Liver (tissue), 10 donors: ENCODE measurements at places on chromosomes 13 and 19.

DNA sequence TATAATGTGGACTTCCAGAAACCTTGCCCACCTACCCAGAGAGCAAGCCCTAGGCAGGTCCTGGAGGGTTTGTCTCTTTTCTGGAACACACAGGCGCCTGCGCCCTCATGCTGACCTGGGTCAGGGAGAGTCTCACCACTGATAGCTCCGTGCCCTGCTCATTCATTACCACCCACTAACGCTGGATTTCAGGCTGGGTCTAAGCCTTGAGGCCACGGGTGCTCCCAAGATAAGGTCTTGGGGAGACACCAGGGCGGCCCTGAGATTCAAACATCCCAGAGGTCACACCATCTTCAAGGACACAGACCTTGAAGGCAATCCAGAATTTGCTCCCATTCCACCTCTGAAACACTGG, 5.1 kb downstream of the S1PR2 start:
- H3K4me1 ChIP-seq: peaks cover 9% of the 10 kb centered on the region
- no peaks in the 10 kb centered on the region for H3K27me3 ChIP-seq
- H3K36me3 ChIP-seq: peaks cover 3% of the 10 kb centered on the region

GRCh38 chr19:38229585-38230073, 5.6 kb upstream of the DPF1 start:
- H3K27me3 ChIP-seq: peaks cover 8% of the 10 kb centered on the region
- no peaks in the 10 kb centered on the region for H3K36me3 ChIP-seq
- no peak for DNase-seq

- H3K27me3 ChIP-seq: no peaks in the 10 kb centered on the region
- no peak for DNase-seq
- H3K4me1 ChIP-seq: no peaks in the 10 kb centered on the region
Measured at GRCh38 chr13:29771247-29771646, 79.2 kb downstream of the UBL3 start.

GRCh38 chr13:106488686-106489085, 46.8 kb downstream of the EFNB2 start:
- H3K4me1 ChIP-seq: no peaks in the 10 kb centered on the region
- H3K36me3 ChIP-seq: no peaks in the 10 kb centered on the region
- no peaks in the 10 kb centered on the region for H3K27me3 ChIP-seq
- H3K27ac ChIP-seq: no peak overlapping the region
- no peak overlapping the region for H3K4me3 ChIP-seq
- DNase-seq: no peak

DNA sequence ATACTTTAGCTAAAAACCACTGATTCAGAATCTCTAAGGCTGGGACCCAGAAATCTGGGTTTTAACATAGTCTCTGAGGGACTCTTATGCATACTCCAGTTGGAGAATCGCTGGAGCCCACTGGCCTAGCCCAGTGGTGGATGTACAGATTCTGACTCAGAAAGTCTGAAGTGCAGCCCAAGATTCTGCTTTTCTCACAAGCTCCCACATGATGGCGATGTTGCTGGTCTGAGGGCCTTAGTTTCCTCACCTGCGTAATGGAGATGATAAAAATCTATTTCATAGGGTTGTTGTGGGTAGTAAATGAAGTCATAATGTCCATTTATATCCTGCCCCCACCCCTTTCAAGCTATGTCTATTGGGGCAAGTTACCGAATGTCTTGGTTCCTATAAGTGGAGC, 7.7 kb upstream of the CDADC1 start:
- H3K4me1 ChIP-seq: peaks cover 7% of the 10 kb centered on the region
- H3K27me3 ChIP-seq: no peaks in the 10 kb centered on the region
- no peak overlapping the region for H3K27ac ChIP-seq
- H3K4me3 ChIP-seq: no peak overlapping the region
- DNase-seq: no peak

- no peaks in the 10 kb centered on the region for H3K27me3 ChIP-seq
- H3K4me3 ChIP-seq: no peak overlapping the region
- no peaks in the 10 kb centered on the region for H3K36me3 ChIP-seq
- peak overlapping the region; percentile 74 for H3K27ac ChIP-seq
- DNase-seq: peak; percentile 53
Measured at GRCh38 chr13:110506859-110507566, 54.5 kb downstream of the RAB20 start.

GRCh38 chr19:57830071-57830602, at the start of gene ZNF587B:
TSS of gene ZNF587B (plus strand) at chr19:57830299. CDS start at chr19:57830529, 230 bp downstream.
- peaks cover 2% of the 10 kb centered on the region for H3K4me1 ChIP-seq
- no peaks in the 10 kb centered on the region for H3K36me3 ChIP-seq
- peak within 1 kb of the TSS; percentile 79 for H3K27ac ChIP-seq
- no peaks in the 10 kb centered on the region for H3K27me3 ChIP-seq
- peak; percentile 82 for DNase-seq

GRCh38 chr13:105340061-105340606, 1195.3 kb downstream of the EFNB2 start:
- no peaks in the 10 kb centered on the region for H3K27me3 ChIP-seq
- H3K4me3 ChIP-seq: no peak overlapping the region
- H3K36me3 ChIP-seq: no peaks in the 10 kb centered on the region
- no peaks in the 10 kb centered on the region for H3K4me1 ChIP-seq
- no peak for DNase-seq

DNA sequence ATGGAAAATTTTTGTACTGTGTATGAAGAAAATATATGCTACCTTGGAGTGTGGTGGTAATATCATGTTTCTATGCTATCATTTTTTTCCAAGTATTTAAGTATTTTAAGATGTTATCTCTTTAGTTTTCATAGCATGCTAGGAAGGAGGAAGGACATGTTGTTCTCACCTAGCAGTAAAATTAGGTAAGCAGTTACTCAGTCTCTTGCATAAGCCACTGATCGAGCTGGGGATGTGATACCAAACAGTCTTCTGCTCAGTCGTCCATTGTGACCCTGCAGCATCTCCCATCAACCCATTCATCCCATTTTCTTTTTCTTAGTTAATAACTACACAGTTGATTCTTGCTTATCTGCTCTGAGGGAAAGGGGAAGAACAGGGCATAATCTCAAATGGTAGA, 130.6 kb downstream of the KLF5 start:
- DNase-seq: no peak
- H3K4me1 ChIP-seq: no peaks in the 10 kb centered on the region
- H3K27ac ChIP-seq: no peak overlapping the region
- no peaks in the 10 kb centered on the region for H3K27me3 ChIP-seq
- H3K4me3 ChIP-seq: no peak overlapping the region
- no peaks in the 10 kb centered on the region for H3K36me3 ChIP-seq

- no peak overlapping the region for H3K27ac ChIP-seq
- no peaks in the 10 kb centered on the region for H3K27me3 ChIP-seq
- no peak overlapping the region for H3K4me3 ChIP-seq
- DNase-seq: no peak
- H3K4me1 ChIP-seq: peaks cover 7% of the 10 kb centered on the region
- peaks cover 12% of the 10 kb centered on the region for H3K36me3 ChIP-seq
Measured at GRCh38 chr19:6247007-6247288, 32.8 kb downstream of the MLLT1 start.

GRCh38 chr19:33497131-33497777, 24.3 kb downstream of the PEPD start:
- H3K4me1 ChIP-seq: peaks cover 37% of the 10 kb centered on the region
- no peak for DNase-seq

GRCh38 chr13:94359875-94360274, 119.6 kb downstream of the DCT start:
- no peak overlapping the region for H3K27ac ChIP-seq
- H3K4me1 ChIP-seq: no peaks in the 10 kb centered on the region
- H3K4me3 ChIP-seq: no peak overlapping the region
- H3K36me3 ChIP-seq: no peaks in the 10 kb centered on the region

GRCh38 chr19:31560086-31561060, 211.1 kb upstream of the TSHZ3 start:
- H3K27ac ChIP-seq: no peak overlapping the region
- no peaks in the 10 kb centered on the region for H3K36me3 ChIP-seq
- H3K4me3 ChIP-seq: no peak overlapping the region
- H3K27me3 ChIP-seq: no peaks in the 10 kb centered on the region
- DNase-seq: no peak

DNA sequence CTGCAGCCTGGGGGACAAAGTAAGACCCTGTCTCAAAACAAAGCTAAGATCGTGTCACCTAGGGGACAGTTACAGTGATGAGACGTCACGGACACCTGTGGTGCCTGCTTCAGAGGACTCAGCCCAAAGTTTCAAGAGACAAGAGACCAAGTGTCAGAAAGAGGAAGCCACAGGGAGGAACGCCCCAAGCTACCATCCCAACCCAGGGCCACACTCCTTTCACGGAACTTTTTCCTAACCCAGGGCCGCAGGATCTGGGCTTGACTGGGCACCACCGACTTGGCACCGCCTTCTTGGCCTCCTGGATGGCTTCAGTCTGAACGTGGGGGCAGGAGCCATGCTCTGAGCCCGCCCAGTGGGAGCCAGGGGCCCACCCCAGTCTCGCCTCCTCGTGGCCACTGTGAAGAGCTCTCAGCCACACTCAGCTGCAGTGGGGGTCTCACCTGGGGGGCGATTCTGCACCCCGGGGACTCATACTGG, 8.5 kb downstream of the MOB3A start:
- DNase-seq: no peak
- H3K27ac ChIP-seq: peak overlapping the region; percentile 69
- no peaks in the 10 kb centered on the region for H3K27me3 ChIP-seq
- peaks cover 13% of the 10 kb centered on the region for H3K4me1 ChIP-seq
- H3K4me3 ChIP-seq: no peak overlapping the region

- peak within 1 kb of the TSS; percentile 92 for H3K27ac ChIP-seq
- H3K27me3 ChIP-seq: no peaks in the 10 kb centered on the region
- peak within 1 kb of the TSS; percentile 90 for H3K4me3 ChIP-seq
- H3K36me3 ChIP-seq: no peaks in the 10 kb centered on the region
- H3K4me1 ChIP-seq: peaks cover 4% of the 10 kb centered on the region
- peak; percentile 99 for DNase-seq
Measured at GRCh38 chr19:12064590-12065538, at the start of gene ZNF844. TSS of gene ZNF844 (plus strand) at chr19:12064731. CDS start at chr19:12064874, 143 bp downstream.

- H3K27ac ChIP-seq: no peak overlapping the region
- no peak for DNase-seq
- H3K4me3 ChIP-seq: no peak overlapping the region
- H3K36me3 ChIP-seq: peaks cover 80% of the 10 kb centered on the region
Measured at GRCh38 chr19:47499863-47500830, 14.7 kb downstream of the NAPA start.

- no peaks in the 10 kb centered on the region for H3K4me1 ChIP-seq
- no peak overlapping the region for H3K4me3 ChIP-seq
- H3K27ac ChIP-seq: no peak overlapping the region
- H3K27me3 ChIP-seq: no peaks in the 10 kb centered on the region
- no peaks in the 10 kb centered on the region for H3K36me3 ChIP-seq
- no peak for DNase-seq
Measured at GRCh38 chr19:5230730-5231555, 109.7 kb downstream of the PTPRS start.

GRCh38 chr19:17627161-17627560, 61.0 kb downstream of the UNC13A start:
- H3K36me3 ChIP-seq: no peaks in the 10 kb centered on the region
- no peaks in the 10 kb centered on the region for H3K27me3 ChIP-seq
- H3K4me1 ChIP-seq: no peaks in the 10 kb centered on the region
- no peak overlapping the region for H3K4me3 ChIP-seq

- no peaks in the 10 kb centered on the region for H3K27me3 ChIP-seq
- peaks cover 7% of the 10 kb centered on the region for H3K36me3 ChIP-seq
- no peaks in the 10 kb centered on the region for H3K4me1 ChIP-seq
- no peak for DNase-seq
Measured at GRCh38 chr19:5032101-5032967, 63.4 kb downstream of the KDM4B start.

GRCh38 chr13:48492470-48493065, 40.3 kb downstream of the RCBTB2 start:
- H3K27ac ChIP-seq: peak overlapping the region; percentile 77
- no peak overlapping the region for H3K4me3 ChIP-seq
- peaks cover 4% of the 10 kb centered on the region for H3K4me1 ChIP-seq
- peak; percentile 43 for DNase-seq
- H3K36me3 ChIP-seq: no peaks in the 10 kb centered on the region

- no peak for DNase-seq
- H3K4me3 ChIP-seq: no peak overlapping the region
- H3K27ac ChIP-seq: no peak overlapping the region
- H3K4me1 ChIP-seq: peaks cover 3% of the 10 kb centered on the region
Measured at GRCh38 chr13:21077788-21078353, 16.5 kb upstream of the LATS2 start.

DNA sequence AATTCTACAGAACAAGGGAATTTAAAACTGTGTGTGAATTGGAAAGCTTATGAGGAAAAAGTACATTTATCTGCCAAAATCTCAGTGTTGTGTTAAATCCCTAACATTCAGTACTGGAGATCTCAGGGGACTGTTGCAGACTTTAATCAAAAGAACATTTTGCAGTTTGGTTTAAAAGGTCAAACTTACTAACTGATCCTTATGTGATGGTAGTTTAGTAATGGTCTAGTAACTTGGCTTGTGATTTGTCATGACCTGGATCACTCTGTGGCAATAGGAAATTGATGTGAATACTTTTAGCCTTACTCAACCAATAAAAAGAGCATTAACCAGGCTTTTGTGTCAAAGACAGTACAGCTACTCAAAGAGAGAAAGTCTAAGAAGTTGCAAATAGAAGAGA, 862.1 kb upstream of the MIR17HG start:
- DNase-seq: no peak
- no peaks in the 10 kb centered on the region for H3K4me1 ChIP-seq
- no peak overlapping the region for H3K4me3 ChIP-seq
- H3K27ac ChIP-seq: no peak overlapping the region
- no peaks in the 10 kb centered on the region for H3K27me3 ChIP-seq

GRCh38 chr13:46638262-46638661, 85.3 kb downstream of the LRCH1 start:
- H3K4me1 ChIP-seq: peaks cover 11% of the 10 kb centered on the region
- no peaks in the 10 kb centered on the region for H3K27me3 ChIP-seq
- no peak overlapping the region for H3K4me3 ChIP-seq
- no peak for DNase-seq

- H3K27ac ChIP-seq: no peak overlapping the region
- H3K36me3 ChIP-seq: no peaks in the 10 kb centered on the region
- no peak for DNase-seq
- no peaks in the 10 kb centered on the region for H3K27me3 ChIP-seq
Measured at GRCh38 chr13:24276861-24277260, 32.5 kb upstream of the C1QTNF9 start.

- H3K27me3 ChIP-seq: no peaks in the 10 kb centered on the region
- H3K27ac ChIP-seq: no peak overlapping the region
- no peak for DNase-seq
- no peaks in the 10 kb centered on the region for H3K4me1 ChIP-seq
Measured at GRCh38 chr13:97459215-97459777, 25.3 kb downstream of the RAP2A start.

- no peaks in the 10 kb centered on the region for H3K4me1 ChIP-seq
- no peak overlapping the region for H3K27ac ChIP-seq
- H3K27me3 ChIP-seq: no peaks in the 10 kb centered on the region
- no peaks in the 10 kb centered on the region for H3K36me3 ChIP-seq
- H3K4me3 ChIP-seq: no peak overlapping the region
Measured at GRCh38 chr13:48715977-48716376, 62.2 kb downstream of the CYSLTR2 start.

GRCh38 chr13:77946522-77946921, 27.9 kb upstream of the EDNRB start:
- no peaks in the 10 kb centered on the region for H3K27me3 ChIP-seq
- H3K36me3 ChIP-seq: no peaks in the 10 kb centered on the region
- no peak for DNase-seq
- H3K4me1 ChIP-seq: no peaks in the 10 kb centered on the region

- DNase-seq: no peak
- H3K27me3 ChIP-seq: no peaks in the 10 kb centered on the region
- no peak overlapping the region for H3K27ac ChIP-seq
Measured at GRCh38 chr13:110238818-110239195, 68.2 kb downstream of the COL4A1 start.
